ENCODE measurements at places on chromosomes 7 and 10.
A peak's percentile ranks its signal among the peaks of the same experiment; 100 is the strongest.

- DNase-seq = no peak
These were observed 51.8 kb downstream of the VWDE start for GRCh38 chr7:12351843-12352242.

DNA sequence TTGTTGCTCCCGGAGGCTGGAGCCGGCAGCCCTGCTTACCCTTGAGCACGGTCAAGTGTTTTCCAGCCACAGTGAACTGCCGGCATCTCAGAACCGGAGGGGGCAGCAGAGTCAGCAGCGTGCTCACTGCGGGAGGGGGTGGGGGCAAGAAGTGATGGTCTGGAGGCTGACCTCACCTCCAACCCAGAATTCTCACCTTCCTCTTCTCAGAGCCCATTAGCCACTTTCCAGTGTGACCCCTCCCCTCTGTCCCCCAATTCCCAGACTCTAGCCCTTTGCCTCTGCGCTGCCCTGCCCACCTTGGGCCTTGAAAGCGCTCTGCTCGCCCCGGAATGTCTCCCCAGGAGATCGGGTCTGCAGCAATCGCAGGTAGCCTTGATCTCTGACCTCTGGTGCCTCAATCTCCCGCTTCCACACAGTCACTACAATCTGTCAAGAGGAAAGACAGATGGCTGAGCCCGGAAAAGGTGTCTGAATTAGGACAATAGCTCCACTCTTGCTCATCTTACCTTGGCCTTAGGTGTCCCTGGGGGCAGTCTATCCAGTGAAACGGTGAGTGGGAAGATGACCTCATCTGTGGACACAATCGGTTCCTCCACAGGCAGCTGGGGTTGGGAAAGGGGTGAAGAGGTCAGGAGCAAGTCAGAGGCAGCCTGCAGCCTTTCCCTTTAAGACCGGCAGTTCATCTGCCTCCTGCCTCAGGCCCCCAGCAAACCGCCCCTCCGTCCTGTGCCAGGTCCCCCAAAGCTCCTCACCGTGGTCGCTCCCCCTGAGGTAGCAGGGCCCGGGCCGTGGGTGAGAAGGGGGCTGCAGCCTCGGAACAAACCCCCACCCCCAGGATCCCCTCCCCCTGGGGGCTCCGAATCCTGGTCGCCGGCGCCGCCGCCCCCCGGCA is 942 bp downstream of the TRAPPC14 start:
- DNase-seq = no peak

DNA sequence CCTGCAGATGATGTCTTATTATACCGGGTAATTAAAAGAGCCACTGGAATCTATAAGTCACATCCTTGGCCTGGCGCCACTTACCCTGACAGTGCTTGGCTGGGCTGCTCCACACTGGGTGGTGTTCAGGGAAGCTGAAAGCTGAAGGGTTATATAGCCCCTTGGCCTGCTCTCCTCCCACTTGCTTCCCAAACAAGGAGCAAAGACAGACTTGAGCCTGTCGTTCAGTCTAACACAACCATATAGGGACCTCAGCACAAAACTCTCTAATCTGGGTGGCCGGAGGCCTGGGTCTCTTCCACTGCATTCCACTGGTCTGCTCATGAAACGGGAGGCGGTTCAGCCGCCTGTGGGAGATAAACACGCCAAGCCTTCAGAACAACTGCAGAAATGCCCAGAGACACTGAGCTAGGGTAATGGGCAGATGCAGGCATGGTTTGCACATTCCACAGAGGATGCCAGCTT is at the start of gene ACTA2:
Gene ACTA2 (minus strand): TSS at position 127 of the 465 bp plus-strand sequence. CDS start 3,843 bp downstream, outside the sequence.
- no peak for DNase-seq

GRCh38 chr10:130999376-131000202 is 311.9 kb downstream of the TCERG1L start:
- DNase-seq = no peak

DNA sequence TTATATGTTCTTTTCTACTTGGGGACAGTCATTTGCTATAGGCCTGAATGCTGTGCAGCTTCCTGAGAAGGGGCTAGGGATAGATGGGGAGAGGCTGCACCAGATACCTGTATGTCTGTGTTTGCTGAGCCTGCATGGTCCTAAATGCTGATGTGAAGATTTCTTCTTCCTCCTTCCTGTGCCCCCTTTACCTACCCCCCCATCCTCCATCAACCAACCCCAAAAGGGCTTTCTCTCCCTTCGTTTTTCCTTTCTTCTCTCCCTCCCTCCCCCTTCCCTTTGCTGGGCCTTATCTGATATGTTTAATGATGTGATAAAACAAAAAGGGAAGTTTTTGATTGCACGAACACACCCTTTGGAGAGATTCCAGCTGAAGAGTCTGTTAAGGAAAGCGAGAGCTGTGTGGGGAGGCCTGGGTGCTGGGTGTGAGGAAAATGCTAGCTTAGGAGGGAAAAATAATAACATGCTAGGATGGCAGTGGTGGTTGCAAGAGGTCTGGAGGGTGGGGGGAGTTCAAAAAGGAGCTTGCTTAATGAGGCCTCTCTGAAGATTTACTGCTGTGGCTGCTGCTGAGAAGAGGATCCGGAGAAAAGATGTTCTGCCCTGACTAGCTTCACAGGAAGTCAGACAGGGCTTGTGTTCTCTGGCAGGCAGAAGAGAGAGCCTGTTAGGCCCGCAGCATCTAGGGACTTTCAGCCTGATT is 101.8 kb downstream of the SAMD9 start:
- DNase-seq = no peak

DNA sequence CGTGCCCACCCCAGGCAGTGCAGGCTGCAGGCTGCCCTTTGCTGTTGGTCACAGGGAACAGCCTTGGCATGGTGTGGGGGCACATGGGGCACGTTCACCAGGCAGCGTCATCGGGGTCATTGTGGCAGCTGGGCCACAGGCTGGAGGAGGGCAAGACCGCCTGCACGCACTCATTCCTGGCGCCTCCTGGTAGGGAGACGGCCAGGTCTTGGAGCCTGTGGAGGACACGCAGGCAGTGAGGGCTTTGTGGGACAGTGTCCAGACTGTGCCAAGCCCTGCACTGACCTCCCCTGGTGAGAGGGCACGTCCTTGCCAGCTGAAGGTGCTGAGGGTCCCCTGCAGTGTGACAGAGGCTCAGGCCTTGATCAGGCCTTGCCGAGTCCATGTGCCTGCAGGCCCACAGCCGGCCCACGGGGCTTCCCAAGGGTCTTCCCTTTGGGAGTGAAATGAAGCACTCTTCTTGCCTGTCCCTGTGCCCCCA is 76.4 kb downstream of the NKX6-2 start:
- DNase-seq = no peak

- no peak for DNase-seq
These were observed 30.5 kb upstream of the ZCCHC24 start for GRCh38 chr10:79475877-79476276.

- DNase-seq = no peak
These were observed 54.3 kb downstream of the CLIP2 start for GRCh38 chr7:74343281-74344131.

DNA sequence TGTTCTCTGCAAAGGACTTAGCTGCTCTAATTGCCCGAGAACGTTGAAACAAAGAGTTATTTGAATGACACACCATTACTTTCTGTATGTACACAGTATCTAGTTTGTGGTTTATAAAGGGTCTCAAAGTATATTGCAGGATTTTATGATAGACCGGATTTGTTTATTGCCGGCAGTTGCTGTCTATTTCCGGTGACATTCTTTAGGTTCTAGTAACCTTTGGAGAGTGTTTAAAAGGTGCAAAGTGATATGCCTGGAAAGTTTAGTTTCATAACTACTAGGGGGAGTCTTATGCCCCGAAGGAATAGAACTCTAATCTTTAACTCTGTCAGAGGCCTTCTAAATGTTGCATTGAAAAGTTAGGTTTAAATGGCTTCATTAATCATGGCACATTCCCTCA is 63.8 kb downstream of the PAPSS2 start:
- no peak for DNase-seq

- no peak for DNase-seq
These were observed 147.1 kb upstream of the STEAP1 start for GRCh38 chr7:90007001-90007654.

DNA sequence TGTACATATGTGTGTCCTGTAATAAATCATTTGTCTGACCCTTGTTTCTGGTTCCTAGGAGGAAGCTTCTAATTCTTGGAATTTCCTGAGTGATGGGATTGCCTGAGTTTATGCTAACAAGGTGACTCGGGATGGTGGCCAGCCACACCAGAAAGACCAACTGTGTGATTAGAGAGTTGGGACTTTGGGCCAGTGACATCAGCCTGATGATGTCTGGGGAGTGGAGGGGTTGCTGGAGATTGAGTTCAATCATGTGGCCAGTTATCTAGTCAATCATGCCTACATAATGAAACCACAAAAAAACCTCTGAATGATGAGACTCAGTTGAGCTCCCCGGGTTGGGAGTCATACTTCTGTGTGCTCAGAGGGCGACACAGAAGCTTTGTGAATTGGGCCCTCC is 23.5 kb upstream of the CARD11 start:
- peak; percentile 12 for DNase-seq

- DNase-seq = no peak
These were observed 152.6 kb downstream of the PKD1L1 start for GRCh38 chr7:47795631-47796030.

- DNase-seq = no peak
These were observed 445.3 kb downstream of the LRMDA start for GRCh38 chr10:75876710-75877109.

All from stimulated activated CD4-positive, alpha-beta T cell treated with anti-CD3 and anti-CD28 coated beads, Interleukin-4, amount 100 ng/mL, for 4 hours (primary cell).